ENCODE measurements at places on chromosomes 1 and 21.

GRCh38 chr1:220526294-220526693, 1.6 kb upstream of the MARK1 start:
- DNase-seq: no peak

DNA sequence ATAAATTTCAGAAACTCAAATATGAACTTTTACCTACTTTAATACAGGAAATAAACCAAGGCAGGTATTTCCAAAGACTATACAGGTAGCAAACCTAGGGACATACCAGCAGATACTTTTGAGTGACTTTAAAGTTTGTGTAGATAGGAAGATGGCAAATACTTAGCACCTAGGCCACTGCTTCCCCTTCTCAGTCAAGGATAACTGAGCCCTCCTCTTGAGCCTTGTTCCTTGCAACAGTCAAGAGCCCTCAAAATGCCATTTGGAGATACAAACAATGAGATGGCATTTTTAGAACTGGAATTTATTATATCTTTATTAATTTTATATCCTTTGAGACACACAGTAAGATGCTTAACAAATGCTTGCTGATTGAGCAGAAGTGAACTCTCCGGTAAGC, 65.9 kb downstream of the LPGAT1 start:
- no peak for DNase-seq

DNA sequence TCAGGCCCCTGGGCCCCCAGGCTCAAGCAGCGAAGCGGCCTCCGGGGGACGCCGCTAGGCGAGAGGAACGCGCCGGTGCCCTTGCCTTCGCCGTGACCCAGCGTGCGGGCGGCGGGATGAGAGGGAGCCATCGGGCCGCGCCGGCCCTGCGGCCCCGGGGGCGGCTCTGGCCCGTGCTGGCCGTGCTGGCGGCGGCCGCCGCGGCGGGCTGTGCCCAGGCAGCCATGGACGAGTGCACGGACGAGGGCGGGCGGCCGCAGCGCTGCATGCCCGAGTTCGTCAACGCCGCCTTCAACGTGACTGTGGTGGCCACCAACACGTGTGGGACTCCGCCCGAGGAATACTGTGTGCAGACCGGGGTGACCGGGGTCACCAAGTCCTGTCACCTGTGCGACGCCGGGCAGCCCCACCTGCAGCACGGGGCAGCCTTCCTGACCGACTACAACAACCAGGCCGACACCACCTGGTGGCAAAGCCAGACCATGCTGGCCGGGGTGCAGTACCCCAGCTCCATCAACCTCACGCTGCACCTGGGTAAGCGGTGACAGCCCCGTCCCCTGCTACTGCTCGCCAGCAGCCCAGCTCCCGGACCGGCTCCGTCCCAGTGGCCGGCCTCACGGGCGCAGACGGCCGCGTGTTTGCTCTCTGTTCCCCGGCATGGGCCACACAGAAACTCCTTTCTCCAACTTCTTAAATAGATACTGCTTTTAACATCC, 539 bp downstream of the LAMC1 start:
- peak; percentile 48 for DNase-seq

DNA sequence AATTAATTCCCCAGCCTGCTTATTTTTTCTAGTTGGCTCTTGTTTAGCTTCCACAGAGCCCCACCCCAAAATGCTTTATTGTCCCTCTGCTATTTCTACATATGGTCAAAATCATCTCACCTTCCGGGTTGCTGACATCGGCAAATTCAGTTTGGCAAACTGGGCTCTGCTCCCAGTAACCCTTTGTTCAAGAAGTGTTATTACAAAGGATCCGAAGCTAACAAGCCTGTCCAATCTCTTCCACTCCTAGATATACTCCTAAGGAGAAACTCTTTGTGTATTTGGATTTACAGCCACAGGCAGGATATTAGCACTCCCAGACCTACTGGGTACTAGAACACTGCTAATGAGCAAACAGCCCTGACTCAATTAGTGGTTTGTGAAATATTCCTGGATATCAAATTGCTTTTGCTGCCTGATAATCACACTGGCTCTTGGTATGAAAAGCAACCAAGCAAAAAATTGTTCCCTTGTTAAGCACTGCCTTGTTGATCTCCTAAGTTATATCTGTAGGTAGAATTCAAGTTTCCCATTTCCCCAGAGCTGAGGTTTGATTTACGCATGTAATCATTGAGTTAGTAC, 4.0 kb downstream of the JUN start:
- DNase-seq: no peak

DNA sequence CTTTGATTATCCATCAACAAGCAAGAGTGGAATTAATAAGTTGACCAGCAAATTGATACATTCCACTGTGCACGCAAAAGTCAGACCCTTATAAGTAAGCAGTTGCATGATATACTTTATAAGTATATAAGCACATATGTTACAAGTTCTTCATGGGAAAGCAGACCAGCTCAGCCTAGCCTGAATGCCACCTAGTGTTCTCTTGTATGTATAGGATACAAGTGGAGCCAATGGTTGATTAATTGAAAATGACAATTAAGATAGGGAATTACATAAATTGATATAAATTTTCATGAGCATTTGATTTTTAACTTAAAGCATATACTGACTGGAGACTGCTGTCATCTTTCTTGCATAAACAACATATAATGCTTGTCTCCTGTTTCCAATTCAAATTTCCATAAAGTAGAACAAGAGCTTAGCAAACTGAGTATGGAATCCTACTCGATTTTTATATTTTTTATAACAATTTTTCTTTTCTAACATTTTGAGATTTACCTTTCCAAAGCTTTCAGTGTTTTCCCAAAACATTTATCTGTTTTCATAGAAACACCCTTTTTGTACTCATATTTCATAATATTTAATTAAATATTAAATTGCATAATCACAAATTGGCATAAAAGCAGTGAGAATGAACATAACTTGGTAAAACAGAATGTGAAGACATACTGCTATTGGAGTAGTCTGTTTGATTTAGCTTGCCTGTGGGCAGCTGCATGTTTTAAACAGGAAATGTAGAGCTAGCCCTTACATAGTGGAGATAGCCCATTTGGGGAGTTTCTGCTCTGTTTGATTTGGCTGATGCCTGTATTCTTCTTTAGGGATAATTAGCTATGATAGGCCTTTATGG, 62.8 kb downstream of the MAGI3 start:
- DNase-seq: no peak

- DNase-seq: no peak
These were observed 30.3 kb upstream of the PLA2G2C start for GRCh38 chr1:20216574-20216973.

GRCh38 chr21:42531771-42532170, 18.1 kb downstream of the SLC37A1 start:
- DNase-seq: no peak

DNA sequence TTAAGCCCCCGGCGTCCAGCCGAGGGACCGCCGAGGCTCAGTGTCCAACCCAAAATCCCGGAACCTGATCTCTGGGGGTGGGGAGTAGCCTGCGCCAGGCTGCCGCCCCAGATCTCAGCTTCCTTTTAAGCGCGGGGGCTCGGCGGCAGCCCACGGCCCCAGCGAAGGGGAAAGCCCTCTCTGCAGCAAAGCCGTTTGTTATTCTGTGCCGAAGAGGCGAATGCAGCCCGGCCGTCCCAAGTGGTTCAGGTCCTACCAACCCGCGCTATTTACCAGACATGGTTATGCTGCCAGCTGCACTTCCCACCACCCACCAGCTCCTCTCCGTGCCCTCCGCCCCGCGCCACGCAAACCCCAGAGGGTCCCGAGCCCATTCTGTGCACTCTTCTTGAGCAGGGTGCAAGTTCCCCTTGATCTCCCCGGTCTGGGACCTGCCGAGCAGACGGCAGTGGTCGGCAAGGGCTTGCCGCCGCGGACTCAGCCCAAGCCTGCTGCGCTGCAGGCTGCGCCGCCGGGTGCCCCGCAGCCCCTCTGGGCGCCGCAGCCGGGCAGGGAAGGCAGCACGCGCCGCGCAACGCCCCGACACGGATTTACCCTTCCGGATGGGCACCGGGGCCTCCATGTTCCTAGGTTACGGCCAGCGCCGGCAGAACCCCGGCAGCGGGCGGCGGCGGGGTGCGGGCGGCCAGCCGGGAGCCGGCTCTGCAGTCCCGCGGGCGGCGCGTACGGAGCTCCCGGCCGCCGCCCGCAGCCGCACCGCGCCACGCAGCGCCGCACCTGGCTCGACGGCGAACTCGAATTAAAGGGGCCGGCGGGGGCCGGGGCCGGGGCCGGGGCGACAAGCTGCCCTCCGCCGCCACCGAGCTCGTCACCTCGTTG, 738 bp upstream of the KCNA2 start:
- peak; percentile 33 for DNase-seq

DNA sequence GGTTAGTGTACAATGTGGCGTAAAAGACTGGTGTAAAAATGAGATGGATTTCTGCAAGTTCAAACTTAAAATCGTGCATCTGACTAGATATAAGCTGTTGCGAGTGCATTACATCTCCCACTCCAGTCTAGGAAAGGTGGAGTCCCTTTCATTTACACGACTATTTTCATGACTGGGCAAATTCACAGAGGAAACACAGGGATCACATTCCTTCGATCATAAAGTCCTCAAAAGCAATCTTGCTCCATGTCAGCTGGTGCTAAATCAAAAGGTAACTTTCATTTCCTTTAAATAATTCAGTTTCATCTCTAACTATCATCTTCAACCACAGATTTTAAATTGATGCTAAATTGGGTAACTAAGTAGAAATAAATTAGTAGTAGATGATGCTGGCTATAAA, 100.0 kb downstream of the HLCS start:
- no peak for DNase-seq

DNA sequence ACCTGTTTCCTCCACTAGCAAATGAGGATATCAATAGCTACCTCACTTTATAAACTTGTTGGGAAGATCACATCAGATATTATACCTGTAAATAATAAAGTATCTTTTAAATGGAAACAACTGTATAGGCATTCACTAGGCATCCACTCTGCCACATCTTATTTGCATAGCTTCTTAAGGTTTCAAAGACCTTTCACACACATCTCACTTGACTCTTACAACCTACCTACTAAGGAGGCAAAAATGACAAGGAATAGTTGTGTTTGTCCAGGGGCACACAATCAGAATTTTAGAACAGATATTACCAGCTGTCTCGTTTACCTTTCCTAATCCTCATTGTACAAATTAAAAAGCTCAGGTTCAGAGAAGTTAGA, 51.5 kb downstream of the VANGL2 start:
- DNase-seq: no peak

- DNase-seq: peak; percentile 66
These were observed 17.7 kb upstream of the SNX27 start for GRCh38 chr1:151594143-151594625.

DNA sequence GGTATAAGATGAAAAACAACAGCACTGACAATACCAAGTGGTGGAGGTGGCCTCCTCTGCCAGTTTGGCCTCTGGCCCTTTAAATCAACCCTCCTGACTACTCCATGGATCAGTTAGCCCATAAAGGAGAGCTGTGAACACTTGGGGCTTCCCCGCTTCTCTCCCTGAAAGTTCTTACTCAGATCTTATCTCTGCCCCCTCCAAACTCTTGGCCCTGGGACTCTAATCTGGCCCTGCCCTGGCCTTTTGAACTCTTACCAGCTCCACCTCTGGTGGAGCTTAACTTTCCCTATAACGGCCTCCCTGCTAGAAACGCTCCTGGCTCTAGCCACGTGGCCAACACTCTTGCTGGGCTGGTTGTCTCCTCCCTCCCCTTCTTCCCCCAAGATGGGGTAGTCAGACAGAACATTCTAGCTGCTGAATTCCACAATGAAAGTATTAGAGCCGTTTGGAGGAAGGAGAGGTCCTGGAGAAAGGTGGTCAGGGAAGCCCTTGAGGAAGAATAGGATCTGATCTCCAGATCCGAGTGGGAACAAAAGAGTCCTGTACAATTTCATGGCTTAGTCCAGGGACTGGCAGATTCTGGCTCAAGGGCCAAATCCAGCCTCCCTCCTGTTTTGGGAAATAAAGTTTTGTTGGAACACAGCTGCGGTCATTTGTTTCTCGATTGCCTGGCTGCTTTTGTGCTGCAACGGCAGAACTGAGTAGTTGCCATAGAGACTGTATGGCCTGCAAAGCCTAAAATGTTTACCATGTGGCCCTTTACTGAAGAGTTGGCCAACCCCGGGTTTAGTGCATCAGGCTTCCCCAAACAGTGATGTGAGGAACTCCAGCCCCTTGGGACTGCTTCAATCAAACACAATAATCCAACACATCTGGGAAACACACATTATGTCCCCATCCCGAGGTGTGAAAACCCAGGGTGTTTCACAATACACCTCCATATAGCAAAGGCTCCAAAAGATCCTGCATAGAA, 9.5 kb upstream of the PIGR start:
- DNase-seq: no peak

DNA sequence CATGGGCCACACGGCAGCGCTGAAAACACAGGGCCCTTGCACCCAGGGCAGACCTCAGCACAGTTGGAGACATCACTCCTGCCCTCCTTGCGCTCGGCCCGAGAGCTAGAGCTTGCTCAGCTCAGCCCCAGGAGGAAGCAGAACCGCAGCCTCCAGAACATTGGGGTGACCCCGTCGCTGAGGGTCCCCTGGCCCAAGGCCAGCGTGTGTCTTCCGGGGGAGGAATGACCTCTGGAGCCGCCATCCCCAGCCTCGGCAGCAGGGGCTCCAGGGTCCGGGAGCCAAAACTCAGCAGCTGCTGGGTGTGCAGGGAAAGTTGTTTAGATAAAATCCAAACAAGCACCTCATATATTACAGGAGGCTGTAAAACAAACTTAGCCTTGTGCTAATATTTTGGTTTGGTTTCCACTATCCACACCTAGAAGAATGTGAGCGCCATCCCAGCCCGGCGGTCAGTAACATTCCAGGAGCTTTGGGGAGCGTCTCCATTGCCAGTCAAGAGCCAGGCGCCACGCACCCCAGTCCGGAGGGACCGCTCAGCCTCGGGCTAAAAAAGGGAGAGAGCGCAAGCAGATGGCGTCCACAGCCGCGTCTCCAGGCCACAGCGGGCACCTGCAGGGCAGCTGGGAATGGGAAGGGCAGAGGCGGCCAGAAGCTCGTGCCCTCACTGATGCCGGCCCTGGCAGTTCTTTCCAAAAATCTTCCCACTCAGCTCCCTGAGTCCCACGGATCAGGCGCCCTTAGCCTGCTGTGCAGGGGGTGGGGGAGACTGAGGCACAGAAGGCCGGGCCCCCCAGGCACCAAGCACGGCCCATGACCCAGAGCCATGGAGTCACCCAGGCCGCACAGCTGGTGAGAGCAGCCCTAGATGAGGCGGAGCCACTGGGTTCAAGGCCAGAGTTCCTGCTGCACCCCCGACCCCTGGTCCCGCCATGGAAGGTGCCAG, 52.0 kb downstream of the SLX9 start:
- DNase-seq: no peak

GRCh38 chr21:37628362-37628761, 261.8 kb downstream of the DYRK1A start:
- no peak for DNase-seq

DNA sequence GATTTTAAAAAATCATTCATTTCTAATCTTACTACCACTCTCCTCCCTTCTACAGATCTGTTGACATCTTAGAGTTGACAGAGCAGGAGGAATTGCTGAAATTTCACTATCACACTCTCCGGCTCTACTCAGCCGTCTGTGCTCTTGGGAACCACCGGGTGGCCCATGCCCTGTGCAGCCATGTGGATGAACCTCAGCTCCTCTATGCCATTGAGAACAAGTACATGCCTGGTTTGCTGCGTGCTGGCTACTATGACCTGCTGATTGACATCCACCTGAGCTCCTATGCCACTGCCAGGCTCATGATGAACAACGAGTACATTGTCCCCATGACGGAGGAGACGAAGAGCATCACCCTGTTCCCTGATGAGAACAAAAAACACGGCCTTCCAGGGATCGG, 276.7 kb downstream of the ZP4 start:
- DNase-seq: no peak

- peak; percentile 45 for DNase-seq
These were observed 46.6 kb downstream of the FCRL5 start for GRCh38 chr1:157505481-157506272.

All from neuronal stem cell (in vitro differentiated cells).